ENCODE measurements at places on chromosomes 16 and 17.

- DNase-seq = no peak
These were observed 41.6 kb downstream of the USP10 start for GRCh38 chr16:84741340-84741830.

GRCh38 chr17:40491486-40491885 lies 9.9 kb downstream of the TNS4 start:
- peak; percentile 16 for DNase-seq

DNA sequence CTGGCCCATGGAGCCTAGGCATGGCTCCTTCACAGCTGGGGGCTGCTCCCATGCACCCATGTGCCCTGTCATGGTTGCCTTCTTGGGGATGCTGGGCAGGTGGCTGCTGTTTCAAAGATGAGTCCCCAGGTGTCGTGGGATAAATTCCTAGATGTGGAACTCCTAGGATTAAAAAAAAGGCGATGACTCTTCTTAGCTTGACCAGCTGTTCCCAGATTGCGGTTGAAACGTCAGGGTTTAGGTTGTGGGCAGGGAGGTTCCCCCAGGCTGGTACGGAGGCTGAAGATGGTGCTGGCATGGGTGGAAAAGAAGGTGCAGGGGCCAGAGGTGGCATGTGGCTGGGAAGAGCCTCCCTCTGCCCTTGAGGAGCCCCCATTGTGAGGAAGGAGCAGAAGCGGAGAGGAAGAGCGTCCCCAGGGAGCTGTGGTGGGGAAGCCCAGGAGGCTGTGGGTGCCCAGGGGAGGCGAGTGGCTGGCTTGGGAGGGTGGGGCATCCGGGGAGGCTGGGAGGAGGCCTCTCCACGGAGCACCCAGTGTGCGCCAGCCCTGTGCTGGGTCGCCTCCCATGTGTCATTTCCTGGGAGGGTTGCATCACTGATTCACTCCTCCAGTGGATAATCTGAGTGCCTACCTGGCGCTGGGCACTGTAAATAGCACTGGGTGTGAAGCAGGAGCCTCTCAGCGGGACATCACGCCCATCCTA lies 7.5 kb upstream of the KCNJ12 start:
- no peak for DNase-seq

- DNase-seq = no peak
These were observed 12.9 kb downstream of the KRT39 start for GRCh38 chr17:40953881-40954280.

GRCh38 chr17:9021158-9021991 lies at the start of gene NTN1:
Gene NTN1 (plus strand): TSS chr17:9021510. CDS start chr17:9022374, 864 bp downstream.
- DNase-seq = no peak

DNA sequence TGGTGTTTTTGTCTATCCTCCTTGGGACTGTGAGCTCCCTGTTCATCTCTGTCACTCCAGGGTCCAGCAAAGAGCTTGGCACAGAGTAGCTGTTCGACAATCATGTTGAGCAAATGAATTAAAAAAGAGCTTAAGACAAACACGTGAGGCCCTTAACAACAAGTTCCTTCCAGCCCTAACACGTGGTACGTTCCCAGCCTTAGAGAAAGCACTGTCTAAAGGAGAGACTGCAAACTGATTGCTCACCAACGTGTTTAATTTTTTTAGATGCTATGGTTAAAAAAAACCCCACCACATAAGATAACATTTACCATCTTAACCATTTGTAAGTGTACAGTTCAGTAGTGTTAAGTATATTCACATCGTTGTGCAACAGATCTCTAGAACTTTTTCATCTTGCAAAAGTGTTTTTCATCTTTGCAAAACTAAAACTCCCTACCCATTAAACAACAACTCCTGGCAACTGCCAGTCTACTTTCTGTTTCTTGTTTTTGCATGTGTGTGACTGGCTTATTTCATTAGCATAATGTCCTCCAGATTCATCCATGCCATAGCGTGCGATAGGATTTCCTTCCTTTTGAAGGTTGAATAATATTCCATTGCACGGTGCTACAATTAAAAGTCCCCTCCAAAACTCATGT lies 28.2 kb downstream of the LAT start:
- DNase-seq = no peak

GRCh38 chr16:70470927-70471341 lies 16.5 kb downstream of the FCSK start:
- no peak for DNase-seq

DNA sequence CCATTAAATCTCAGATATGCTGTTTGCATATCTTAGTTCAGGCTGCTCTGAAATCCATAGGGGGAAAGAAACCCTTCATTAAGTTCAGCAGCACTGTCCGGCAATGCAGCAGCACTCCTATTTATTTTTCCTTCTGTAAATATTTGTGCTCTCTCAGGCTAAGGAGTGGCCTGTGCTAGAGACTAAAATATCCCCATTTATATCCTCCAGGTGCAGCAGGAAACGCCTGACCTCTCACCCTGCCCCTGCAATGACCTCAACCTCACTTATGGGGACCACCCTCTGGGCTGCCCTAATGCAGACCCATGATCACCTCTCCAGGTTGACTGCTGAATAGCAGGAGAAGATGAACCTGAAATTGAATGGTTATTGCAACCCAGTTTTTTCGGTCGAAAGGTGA lies 165.0 kb upstream of the ELAC2 start:
- no peak for DNase-seq

DNA sequence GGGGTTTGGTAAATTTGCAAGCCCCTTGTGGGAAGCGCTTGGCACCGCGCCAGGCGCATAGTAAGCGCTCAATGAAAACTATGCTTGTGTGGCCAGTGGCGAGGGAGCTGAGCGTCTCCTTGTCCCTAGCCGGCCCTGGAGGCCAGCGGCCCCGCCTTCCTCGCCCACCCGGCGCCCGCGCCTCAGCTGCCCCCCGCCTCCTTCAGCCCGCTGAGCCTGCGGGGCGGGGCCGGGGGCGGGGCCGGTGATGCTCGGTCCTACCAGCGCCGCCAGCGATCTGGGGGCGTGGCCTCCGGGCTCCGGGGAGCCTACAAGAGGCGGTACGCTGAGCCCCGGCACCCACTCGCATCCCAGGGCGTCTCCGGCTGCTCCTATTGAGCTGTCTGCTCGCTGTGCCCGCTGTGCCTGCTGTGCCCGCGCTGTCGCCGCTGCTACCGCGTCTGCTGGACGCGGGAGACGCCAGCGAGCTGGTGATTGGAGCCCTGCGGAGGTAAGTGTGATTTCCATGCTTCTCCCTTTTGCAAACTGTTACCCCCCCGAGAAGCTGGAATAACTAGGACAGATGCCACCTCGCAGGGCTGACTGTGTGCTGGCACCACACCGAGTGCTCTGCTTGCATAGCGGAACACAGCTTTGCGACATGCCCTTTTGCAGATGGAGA lies at the start of gene CRISPLD2:
TSS of gene CRISPLD2 (plus strand) at position 342 of the 661 bp plus-strand sequence. CDS start 18,511 bp downstream, outside the sequence.
- peak; percentile 57 for DNase-seq

- no peak for DNase-seq
These were observed 54.5 kb downstream of the NKD1 start for GRCh38 chr16:50602531-50603205.

DNA sequence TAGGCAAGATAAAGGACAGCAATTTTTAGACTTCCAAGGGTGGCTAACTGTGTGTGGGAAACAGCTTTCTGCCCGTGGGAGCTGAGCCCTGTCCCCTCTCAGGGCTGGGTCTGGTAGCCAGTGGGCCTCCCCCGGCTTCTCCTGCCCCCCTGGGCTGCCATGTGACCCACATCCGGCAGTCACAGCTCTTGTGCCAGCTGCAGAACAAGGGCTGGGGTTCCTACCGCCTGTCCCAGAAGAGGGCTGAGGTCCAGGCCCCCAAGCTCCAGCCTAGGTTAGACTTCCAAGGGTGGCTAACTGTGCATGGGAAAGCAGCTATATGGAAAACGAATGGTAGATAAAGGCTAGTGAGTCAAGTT lies 6.1 kb downstream of the GAST start:
- no peak for DNase-seq

- DNase-seq = no peak
These were observed 8.1 kb downstream of the CLTC start for GRCh38 chr17:59627770-59628171.

DNA sequence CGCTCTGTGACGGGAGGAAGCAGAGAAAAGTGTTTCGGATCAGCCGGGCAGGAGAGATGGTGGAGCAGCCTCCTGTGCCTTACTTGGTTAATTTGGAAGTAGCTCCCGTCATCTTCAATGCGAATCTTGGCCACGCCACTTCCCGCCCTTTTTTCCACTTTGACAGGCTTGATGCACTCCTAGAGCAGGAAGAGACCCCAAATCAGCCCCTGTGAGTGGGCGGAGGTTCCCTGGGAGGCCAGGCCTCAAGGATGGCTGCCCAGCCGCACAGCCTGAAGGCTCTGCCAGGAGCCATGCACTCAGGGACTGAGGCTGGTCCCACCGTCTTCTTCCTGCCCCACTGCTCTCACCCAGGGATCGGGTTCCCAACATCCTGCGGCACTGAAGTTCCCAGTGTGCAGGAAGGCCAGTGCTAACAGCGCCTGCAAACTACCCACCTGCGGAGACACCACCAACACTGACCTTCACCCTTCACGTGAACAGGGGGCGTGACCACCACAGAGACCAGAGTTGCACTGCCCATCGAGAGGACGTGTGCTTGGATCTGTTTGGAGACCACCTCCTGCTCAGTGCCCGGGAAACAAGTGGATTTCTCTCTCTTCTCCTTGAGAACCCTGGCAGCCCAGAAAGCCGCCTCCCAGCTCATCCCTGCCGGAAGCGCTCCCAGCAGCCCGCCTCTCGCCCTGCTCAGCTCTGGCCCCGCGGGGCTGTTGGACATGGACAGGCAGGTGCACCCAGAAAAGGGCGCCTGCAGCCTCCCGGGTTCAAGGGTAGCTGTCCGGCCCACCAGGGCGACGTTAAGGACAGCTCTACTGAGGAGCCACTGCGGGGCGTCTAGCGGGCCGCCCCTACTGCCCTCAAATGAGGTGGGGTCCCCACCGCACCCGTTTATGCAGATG lies 988 bp downstream of the CIAO3 start:
- no peak for DNase-seq

GRCh38 chr17:13599864-13600263 lies 1.9 kb downstream of the HS3ST3A1 start:
- no peak for DNase-seq

GRCh38 chr17:34259146-34259545 lies 4.1 kb downstream of the CCL2 start:
- DNase-seq = no peak

DNA sequence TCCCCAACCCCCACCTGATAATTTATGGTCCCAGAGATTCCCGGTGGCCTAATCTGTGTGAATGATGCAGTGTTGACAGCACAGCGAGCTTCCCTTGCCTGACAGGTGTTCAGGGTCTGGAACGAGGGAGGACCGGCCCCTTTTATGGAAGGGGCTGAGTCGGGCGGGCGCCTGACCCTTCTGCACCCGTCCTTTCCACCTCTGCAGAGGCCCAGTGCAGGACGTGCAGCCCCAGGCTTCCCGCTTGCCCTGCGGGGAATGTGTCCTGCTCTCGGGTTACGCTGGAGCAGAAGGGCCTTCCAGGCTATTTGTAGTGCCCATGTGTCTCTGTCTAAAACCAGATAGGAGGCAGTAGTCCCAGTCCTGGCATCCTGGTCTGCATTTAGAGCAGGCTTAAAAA lies 16.2 kb downstream of the SMTNL2 start:
- DNase-seq = no peak

GRCh38 chr16:15041271-15042004 lies 14.4 kb downstream of the NTAN1 start:
- DNase-seq = peak; percentile 51

- DNase-seq = no peak
These were observed 21.7 kb downstream of the KATNIP start for GRCh38 chr16:27571433-27572326.

- no peak for DNase-seq
These were observed 302.9 kb downstream of the SOX9 start for GRCh38 chr17:72423718-72424117.

DNA sequence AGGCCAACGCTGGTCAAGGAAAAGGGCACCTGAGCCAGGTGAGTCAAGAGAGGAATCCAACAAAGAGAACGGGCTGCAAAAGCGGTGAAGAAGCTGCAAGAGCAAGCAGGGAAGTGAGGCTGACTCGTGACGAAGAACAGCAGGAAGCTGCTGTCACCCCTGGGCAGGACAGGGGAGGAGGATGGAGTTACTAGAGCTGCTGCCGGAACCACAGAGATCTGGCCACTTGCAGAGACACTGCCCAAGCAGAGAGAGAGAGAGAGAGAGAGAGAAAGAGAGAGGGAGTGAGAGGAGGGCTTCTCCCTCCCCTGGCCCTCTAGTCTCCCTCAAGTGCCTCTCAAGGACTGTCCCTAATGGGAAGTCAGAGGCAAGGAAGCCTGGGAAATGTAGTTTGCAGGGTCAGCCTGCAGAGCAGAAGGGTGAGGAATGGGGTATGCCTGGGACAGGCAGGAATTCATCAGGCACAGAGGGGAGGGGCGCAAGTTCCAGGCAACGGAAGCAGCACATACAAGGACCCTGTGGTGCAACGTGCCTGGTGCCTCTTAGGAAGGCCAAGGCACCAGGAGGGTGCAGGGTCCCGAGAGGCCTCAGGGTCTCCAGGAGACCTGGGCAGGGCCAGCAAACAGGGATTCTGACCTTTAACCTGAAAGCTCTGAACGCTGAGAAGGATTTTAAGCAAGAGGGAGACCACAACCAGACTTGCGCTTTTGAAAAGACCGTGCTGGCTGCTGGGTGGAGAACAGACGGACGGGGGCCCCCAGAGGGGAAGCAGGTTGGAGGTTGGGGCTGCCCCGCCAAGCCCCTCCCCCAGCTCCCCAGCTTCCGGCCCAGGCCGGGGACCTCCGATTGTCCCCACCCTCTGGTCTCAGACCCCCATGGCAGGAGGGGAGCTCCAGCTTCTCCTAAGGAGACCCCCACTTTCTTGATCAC lies 45.8 kb upstream of the CIBAR2 start:
- DNase-seq = peak; percentile 46

- no peak for DNase-seq
These were observed 22.2 kb downstream of the ABCC12 start for GRCh38 chr16:48133455-48134211.

GRCh38 chr16:64136314-64136713 lies 985.5 kb downstream of the CDH11 start:
- DNase-seq = no peak

GRCh38 chr17:59002848-59003247 lies 103.8 kb downstream of the TRIM37 start:
- DNase-seq = no peak

- DNase-seq = no peak
These were observed 409.6 kb downstream of the SOX9 start for GRCh38 chr17:72530454-72530853.

DNA sequence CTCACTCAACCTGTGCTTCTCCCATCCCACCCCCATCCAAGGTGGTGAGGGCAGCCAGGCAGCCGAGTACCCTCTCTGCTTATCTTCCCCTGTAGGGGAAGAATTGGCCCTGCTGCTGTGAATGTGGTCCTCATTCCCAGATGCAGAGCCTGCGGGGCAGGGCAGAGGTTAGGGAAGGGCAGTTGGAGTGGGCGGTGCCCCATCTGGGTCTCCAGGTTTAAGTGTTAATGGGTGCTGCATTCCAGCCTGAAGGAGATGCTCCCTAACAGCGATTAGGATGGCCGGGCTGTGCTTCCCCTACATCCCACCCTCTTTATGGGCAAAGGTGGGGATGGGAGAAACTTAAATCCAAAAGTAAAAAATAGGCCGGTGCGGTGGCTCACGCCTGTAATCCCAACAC lies 12.1 kb downstream of the TMEM95 start:
- DNase-seq = no peak

DNA sequence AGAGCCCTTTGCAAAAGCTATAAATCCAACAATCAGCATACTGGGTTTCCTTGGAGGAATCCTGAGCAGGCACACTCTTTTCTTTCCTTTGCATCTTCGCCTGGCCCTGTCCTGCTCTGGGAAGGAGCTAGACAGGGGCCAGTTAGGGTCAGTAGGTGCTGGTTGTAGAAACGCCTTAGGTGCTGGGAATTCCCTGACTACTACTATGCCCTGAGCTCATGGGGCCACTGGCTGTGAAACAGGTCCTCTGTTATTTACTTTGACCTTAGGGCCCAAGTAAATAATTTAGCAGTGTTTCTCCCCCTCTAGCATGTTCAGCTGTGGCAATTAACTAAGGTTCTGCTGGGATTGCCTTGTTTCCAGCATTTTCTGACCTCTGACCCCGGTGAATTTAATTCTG lies 15.8 kb upstream of the WSCD1 start:
- no peak for DNase-seq

All from DMS 273 treated with DMSO at 0.1 percent for 48 hours (cell line).